DMS53 (cell line): ENCODE measurements at places on chromosomes 16 and 17.
A peak's percentile ranks its signal among the peaks of the same experiment; 100 is the strongest.

DNA sequence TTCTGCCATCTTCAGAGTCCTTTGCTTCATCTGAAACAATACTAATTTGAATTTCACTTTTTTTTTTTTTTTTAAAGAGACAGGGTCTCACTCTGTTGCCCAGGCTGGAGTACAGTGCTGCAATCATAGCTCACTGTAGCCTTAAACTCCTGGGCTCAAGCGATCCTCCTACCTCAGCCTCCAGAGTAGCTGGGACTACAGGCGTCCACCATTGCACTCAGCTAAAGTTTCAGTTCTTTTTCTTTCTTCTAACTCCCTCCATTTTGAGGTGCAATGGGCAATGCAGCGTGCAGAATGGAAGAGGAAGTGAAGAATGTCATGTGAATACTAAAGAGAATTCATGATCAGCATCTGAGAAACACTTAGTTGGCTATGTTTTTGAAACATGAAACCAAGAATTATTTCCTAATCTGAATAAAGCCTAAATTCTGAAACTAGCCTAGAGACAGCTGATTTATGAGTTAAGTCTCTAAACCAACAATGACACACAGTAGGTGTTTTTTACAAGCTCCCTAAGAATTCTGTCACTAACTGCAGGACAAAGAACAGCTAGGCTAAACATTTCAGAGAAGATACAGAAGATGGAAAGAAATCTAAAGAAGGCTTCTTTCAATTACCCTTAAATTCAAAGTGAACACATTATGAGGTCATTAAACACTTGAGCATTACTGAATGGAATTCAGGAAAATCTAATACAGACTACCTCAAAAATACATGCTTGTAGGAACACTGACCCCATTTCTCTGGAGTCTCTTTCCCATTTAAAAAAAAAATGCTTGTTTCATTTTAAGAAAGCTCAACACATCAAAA, 21.0 kb downstream of the SNN start:
- DNase-seq, result peak; percentile 35

DNA sequence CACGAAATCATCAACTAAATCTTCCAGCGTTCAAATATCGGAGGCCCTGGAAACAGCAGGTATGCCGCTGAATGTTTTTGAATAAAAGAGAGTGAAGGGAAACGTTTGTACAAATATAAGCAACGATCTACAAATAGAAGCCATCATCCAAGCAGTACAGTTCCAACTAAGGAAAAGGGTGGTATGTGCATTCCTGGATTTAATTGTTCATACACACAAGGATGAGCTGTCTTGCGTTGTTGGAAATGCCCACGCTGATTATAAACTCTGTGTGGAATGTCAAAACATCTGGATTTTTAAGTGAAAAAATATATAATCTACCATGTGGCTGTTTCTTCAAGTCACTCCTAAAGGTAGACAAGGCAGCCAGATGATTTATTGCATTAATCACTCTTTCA, 191.8 kb upstream of the HSBP1 start:
- no peak for DNase-seq

DNA sequence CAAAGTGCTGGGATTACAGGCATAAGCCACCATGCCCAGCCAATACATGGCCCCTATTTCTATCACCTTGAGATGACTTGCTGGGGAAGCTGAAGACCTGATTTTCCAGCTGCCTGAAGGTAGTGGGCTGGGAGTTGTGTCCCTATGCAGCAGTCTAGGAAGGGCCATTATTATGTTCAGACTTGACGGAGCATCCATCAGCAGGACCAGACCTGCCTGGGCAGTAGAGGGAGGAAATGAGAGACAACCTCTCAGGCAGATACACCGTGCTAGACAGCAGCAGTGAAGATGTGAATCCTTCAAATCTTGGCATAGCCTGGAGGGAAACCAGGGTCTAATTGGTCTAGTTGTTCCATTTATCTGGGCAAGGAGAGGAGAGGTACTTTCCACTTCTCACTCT, 35.6 kb upstream of the PHOSPHO1 start:
- no peak for DNase-seq

DNA sequence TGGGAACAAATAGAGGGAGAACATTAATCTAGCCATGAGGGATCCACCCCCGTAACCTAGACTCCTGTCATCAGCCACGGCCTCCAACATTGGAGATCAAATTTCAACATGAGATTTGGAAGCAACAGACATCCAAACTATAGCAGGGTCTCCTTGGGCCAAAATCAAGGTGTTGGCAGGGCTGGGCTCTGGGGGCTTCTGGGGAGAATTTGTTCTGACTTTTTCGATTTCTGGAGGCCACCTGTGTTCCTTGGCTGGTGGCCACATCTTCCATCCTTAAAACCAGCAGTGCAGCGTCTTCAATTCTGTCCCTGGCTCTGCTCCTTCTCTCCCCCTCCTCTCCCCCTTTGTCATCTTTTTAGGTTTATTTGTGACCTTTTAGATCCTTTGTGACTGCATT, 546.2 kb downstream of the WWOX start:
- DNase-seq, result no peak

- DNase-seq, result no peak
Measured at GRCh38 chr16:28010671-28011070, 52.8 kb downstream of the GSG1L start.

DNA sequence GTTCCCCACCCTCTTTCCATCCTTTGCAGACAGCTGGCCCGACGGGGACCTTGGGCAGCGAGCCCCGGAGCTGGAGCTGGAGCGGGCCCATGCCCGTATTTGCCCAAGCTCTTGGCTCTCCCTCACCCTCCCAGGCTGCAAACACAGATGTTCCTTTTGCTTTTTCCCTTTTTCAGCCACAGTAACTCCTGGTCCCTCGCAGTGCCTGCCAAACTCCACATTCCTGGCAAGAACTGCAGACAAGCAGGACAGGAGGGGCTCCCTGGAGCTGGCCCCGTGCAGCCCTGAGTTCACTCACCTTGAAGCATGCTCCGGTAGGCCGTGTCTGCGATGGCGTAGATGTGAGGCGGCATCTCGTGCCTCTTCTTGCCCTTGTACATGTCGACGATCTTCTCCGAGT, 33.9 kb downstream of the MYH11 start:
- DNase-seq, result no peak

GRCh38 chr17:8016632-8017424, 14.4 kb downstream of the GUCY2D start:
- DNase-seq, result peak; percentile 78

DNA sequence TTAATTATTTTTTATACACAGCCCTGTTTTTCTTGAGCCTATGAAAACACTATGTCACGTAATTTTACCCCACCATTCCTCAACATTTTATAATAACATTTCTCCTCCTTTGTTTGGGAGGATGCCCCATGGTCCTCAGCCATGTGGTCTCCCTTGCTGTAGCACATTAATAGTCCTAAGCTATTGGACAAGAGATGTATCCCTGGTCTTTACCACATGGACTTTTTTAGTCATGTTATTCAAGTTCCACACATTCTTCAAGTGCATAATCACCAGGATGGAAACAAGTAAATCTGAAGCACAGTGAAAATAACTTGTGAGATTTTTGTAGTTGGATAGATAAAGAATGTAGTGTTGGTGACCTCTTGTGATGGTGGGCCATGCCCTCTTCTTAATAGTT, 2.0 kb upstream of the KRTAP2-3 start:
- no peak for DNase-seq

DNA sequence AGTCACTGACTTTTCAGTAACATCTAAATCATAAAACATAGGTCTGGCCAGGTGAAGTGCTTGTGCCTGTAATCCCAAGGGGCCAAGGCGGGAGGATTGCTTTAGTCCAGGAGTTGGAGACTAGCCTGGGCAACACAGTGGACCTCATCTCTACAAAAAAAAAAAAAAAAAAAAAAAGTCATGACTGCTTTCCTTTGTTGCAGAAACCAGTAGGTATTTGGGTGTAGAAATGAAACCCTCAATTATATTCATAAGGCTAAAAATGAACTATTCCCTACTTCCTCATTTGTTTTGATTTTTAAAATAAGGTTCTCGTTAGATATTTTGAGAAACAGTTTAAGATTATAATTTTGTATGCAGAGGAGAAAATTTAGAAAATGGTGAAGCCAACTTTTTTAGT, 26.0 kb downstream of the PITPNC1 start:
- no peak for DNase-seq

GRCh38 chr17:43314611-43315011, 80.8 kb upstream of the RNU2-1 start:
- no peak for DNase-seq

GRCh38 chr17:70542876-70543275, 373.5 kb downstream of the KCNJ2 start:
- DNase-seq, result no peak

- DNase-seq, result no peak
Measured at GRCh38 chr16:49213594-49213993, 68.0 kb downstream of the CBLN1 start.

- DNase-seq, result peak; percentile 28
Measured at GRCh38 chr17:30832438-30833124, 815 bp downstream of the ATAD5 start.

DNA sequence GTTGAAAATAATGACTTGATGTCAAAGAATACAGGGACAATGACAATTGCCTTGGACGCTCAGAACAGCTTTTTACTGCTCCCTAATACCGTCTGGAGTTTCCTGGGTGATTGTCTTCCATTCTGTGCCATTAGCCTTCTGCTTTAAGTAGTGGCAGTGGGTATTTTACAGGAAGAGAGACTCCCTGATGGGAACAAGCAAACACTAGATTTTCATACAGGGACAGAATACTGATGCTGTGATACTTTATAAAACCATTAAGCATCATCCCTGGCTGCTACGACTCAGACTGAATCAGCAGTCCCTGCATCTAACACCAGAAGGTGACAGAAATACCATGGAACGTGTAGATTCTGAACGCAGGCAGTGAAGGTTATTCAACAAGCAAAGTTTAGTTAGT, 635.4 kb upstream of the GOT2 start:
- no peak for DNase-seq

GRCh38 chr17:12568358-12569251, 97.1 kb upstream of the MYOCD start:
- DNase-seq, result no peak

GRCh38 chr16:11561454-11561805, 25.3 kb downstream of the LITAF start:
- DNase-seq, result no peak

- DNase-seq, result peak; percentile 84
Measured at GRCh38 chr17:74864866-74865395, 5.2 kb upstream of the GRIN2C start.

DNA sequence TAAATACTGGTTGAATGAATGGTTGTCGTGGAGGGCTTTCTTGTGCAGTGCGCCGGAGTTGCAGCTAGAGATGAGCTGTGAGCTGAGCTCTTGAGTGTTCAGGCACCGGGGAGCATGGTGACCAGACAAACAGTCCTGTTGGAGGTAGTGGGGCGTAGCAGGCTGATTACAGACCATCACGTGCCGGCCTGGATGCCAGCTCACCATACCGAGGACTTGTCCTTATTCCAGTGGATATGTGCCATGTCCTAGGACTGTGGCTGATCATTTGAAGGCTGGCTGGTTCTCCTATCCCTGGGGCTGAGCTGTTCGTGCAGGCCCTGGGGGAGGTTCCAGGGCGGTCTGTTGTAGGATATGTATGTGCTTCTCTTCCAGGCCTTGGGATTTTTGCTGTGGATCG, 60.0 kb downstream of the ABCC1 start:
- DNase-seq, result no peak

DNA sequence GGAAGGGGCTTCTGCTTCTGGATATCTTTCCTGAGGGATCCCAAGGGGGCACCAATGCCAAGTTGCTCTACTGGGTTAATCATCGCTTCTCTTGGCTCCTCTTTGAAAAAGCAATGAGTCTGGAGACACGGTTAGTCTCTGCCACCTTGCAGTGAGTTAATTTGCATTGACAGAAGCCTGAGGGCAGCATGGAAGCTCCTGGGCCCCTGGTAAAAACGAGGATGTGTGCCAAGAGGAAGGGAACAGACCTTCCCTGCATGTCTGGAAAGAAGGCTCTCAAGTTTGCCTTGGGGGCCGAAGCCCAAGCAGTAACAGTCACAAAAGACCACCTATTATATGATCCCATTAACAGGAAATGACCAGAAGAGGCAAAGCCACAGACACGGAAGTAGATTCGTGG, 86.7 kb downstream of the IRX5 start:
- no peak for DNase-seq

DNA sequence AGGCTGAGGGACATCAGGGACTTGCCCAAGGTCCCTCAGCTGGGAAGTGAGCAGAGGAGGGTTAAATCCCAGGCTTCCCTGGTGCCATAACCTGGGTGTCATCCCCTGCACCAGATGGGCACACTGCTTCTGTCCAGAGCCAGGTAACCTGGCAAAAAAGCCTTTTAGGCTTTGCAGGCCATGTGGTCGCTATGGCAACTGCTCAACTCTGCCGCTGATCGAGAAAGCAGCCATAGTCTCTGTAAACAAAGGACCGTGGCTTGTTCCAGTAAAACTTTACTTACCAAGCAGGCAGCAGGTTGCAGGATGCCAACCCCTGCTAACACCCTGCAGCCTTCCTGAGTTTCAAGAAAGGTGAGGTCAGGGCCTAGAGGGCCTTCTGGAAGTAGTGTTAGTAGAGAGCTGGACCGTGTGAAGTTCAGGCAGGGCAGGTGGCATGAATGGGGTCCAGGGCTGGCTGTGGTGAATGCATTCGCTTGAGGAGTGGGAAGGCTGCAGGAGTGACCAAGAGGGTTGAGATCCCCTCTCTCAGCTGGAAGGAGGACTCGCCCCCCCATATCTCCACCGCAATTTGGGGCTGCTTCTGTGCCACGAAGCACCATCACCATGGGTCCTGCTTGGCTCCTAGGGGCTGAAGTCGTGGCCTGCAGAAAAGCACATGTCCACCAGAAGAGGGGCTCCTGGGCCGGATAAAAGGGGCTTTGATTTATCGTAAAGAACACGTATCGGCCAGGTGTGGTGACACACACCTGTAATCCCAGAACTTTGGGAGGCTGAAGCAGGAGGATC, 91.3 kb downstream of the SOCS1 start:
- no peak for DNase-seq

GRCh38 chr17:74687886-74688285, 24.8 kb downstream of the CD300LF start:
- DNase-seq, result no peak

- no peak for DNase-seq
Measured at GRCh38 chr17:47735536-47736011, 2.5 kb downstream of the TBX21 start.

DNA sequence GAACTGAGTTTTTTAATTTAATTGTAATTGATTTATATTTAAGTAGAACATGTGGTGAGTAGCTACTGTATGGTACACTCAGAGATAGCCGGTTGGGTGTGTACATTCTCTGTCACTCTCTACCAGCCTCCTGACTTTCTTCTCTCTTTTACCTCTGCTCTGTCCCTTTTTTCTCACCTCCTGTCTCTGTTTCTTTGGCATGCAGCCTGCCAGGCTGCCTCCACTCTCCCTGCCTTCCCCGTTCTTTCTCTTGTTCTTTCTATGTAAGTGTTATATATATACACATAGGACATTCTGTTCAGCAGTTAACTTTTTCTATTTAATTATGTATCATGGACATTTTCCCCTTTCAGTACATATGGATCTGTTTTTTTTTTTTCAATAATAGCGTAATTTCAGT, 50.8 kb downstream of the MRTFB start:
- no peak for DNase-seq

GRCh38 chr16:65950211-65950610, 416.3 kb upstream of the CDH5 start:
- peak; percentile 1 for DNase-seq

- peak; percentile 46 for DNase-seq
Measured at GRCh38 chr17:17129466-17129865, 76.7 kb downstream of the PLD6 start.

- peak; percentile 33 for DNase-seq
Measured at GRCh38 chr17:5241861-5242671, 7.4 kb upstream of the SCIMP start.

GRCh38 chr16:73317321-73317857, 269.5 kb upstream of the ZFHX3 start:
- DNase-seq, result no peak

- no peak for DNase-seq
Measured at GRCh38 chr16:13920510-13920818, 510 bp downstream of the ERCC4 start.
